ENCODE measurements at places on chromosomes 4 and X. TPM values are rescaled to one million over a fixed set of nuclear protein-coding genes. Genes with fewer than 3 reads are reported as not detected.

The CD38 gene
- total RNA-seq: not detected

The MAGEC3 gene
- not detected for total RNA-seq

The FLNA gene
- total RNA-seq: 1,680 TPM

The TMEM33 gene
- 78.4 TPM for total RNA-seq

The SCLT1 gene
- 14.2 TPM for total RNA-seq

The BMX gene
- total RNA-seq: 0.03 TPM

The NPNT gene
- total RNA-seq: 0.51 TPM

The MAMLD1 gene
- 1.3 TPM for total RNA-seq

The SATL1 gene
- not detected for total RNA-seq

The BANK1 gene
- 0.25 TPM for total RNA-seq

The SORCS2 gene
- 0.04 TPM for total RNA-seq

The SPON2 gene
- total RNA-seq: 0.32 TPM

The SEPTIN11 gene
- total RNA-seq: 75.3 TPM

The CC2D2A gene
- total RNA-seq: 12.2 TPM

The OPRPN gene
- total RNA-seq: not detected

The FAM9A gene
- not detected for total RNA-seq

The SHOX gene
- not detected for total RNA-seq

The NPY5R gene
- total RNA-seq: not detected

The MEPE gene
- total RNA-seq: not detected

The TREX2 gene
- 0.74 TPM for total RNA-seq

The SHROOM4 gene
- total RNA-seq: 0.42 TPM

The SOD3 gene
- not detected for total RNA-seq

The PABPC1L2B gene
- total RNA-seq: not detected

The EMCN gene
- not detected for total RNA-seq

The CT45A10 gene
- total RNA-seq: not detected

The BST1 gene
- 4.4 TPM for total RNA-seq

The MAGEB18 gene
- total RNA-seq: not detected

The USP46 gene
- total RNA-seq: 14.9 TPM

The SPIN2A gene
- total RNA-seq: 0.14 TPM

The CYLC1 gene
- total RNA-seq: not detected

The RAI2 gene
- not detected for total RNA-seq

The ZNF674 gene
- 3.1 TPM for total RNA-seq

The ALG13 gene
- 19.8 TPM for total RNA-seq

The TMEM31 gene
- total RNA-seq: not detected

The PAGE1 gene
- not detected for total RNA-seq

The CSAG2 gene
- not detected for total RNA-seq

The CLDN22 gene
- not detected for total RNA-seq

The PAK3 gene
- 0.11 TPM for total RNA-seq

The GAGE13 gene
- total RNA-seq: not detected

The SFRP2 gene
- not detected for total RNA-seq

The SH3RF1 gene
- 19.5 TPM for total RNA-seq

The CYBB gene
- total RNA-seq: 0.03 TPM

The LNX1 gene
- 0.34 TPM for total RNA-seq

The LANCL3 gene
- 1.3 TPM for total RNA-seq

The SSX2 gene
- not detected for total RNA-seq

The ENPP6 gene
- total RNA-seq: not detected

The CT45A8 gene
- not detected for total RNA-seq

The PHKA1 gene
- 10.6 TPM for total RNA-seq

The PCDH18 gene
- total RNA-seq: 0.28 TPM

The BEND4 gene
- total RNA-seq: not detected

The RAB28 gene
- total RNA-seq: 16.9 TPM

The FAM9B gene
- total RNA-seq: not detected

The HMX1 gene
- not detected for total RNA-seq

The GPR82 gene
- not detected for total RNA-seq

The G6PD gene
- 88.2 TPM for total RNA-seq

The STK32B gene
- total RNA-seq: 8.3 TPM

The PDCL2 gene
- total RNA-seq: not detected
